Cardiac muscle cell (in vitro differentiated cells and primary cell): ENCODE measurements at places on chromosomes 5 and 9. TPM values are rescaled to one million over a fixed set of nuclear protein-coding genes. Genes with fewer than 3 reads are reported as not detected.

Gene PFN3
- total RNA-seq = not detected in 2 replicates

Gene TAF1L
- total RNA-seq = 0.09 TPM in 1 of 2 replicates, not detected in the other

DNA sequence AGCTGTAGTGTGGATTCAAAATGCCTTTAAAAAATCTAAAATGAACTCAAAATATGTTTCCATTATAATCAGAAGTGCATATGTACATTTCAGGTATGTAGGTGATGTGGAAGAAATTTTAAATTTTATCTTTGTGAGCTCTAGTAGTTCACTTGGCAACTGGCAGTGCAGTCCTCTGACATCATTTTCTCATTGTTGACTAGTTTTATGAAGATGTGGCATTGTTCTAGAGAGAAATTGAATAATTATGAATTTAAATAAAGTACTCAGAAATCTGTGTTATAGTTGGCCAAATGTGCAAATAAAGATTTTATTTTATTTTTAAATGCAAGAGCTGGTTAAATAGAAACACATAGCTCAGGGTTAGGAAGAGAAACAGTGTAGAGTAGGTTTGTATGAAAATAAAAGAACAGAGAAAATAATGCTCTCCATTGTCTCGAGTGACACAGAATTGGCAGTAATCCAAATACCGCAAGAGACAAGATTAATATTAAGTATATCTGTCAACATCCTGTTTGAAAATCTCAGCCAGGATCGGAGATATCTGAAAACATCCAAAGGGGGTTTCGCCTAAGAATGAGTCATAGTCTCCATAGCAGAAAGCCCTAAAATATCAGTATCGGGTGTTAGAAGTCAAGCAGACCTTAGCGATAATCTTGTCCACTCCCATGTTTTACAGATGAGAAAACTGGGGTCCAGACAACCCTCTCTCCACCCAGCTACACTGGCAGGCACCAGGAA, 189.4 kb downstream of the CCDC192 start:
- H3K27me3 ChIP-seq = no peaks in the 10 kb centered on the region
- no peak overlapping the region for H3K27ac ChIP-seq
- DNase-seq = peak; percentile 72

GRCh38 chr9:20742833-20743232, 58.8 kb downstream of the FOCAD start:
- H3K4me3 ChIP-seq = no peak overlapping the region
- no peak overlapping the region for H3K27ac ChIP-seq
- H3K27me3 ChIP-seq = no peaks in the 10 kb centered on the region
- no peak for DNase-seq
- H3K36me3 ChIP-seq = no peaks in the 10 kb centered on the region

DNA sequence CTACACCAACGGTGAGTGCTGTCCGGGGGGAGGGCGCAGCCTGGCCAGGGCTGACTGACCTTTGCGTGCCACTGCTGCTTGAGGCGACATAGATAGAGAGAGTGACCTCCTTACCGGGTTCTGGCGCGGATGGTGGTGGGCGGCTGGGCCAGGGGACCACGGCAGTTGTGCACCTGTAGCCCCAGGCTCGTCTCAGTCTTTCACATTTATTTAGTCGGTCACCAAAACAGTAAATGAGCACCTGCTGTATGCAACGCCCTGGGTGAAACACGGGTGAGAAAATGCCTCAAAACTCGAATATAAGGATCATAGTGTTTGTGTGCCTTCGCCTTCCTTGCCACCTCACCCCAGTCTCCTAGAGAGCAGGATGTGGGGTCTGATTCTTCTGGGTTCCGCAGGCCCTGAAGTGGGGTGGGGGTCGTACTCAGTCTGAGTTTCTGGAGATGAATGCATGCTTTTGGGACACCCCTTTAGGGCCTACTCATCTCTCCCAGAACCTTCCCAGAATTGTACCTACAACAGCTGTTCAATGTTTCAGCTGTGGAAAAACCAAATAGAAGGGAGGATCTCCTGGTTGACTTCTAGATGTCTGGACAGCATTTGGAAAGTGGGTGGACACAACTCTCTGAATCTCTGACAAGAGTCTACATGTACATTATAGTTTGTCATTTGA, 714 bp downstream of the SEC24A start:
- DNase-seq = no peak
- H3K27me3 ChIP-seq = no peaks in the 10 kb centered on the region
- H3K27ac ChIP-seq = peak overlapping the region; percentile 98
- peaks cover 8% of the 10 kb centered on the region for H3K4me1 ChIP-seq
- H3K4me3 ChIP-seq = peak overlapping the region; percentile 87

DNA sequence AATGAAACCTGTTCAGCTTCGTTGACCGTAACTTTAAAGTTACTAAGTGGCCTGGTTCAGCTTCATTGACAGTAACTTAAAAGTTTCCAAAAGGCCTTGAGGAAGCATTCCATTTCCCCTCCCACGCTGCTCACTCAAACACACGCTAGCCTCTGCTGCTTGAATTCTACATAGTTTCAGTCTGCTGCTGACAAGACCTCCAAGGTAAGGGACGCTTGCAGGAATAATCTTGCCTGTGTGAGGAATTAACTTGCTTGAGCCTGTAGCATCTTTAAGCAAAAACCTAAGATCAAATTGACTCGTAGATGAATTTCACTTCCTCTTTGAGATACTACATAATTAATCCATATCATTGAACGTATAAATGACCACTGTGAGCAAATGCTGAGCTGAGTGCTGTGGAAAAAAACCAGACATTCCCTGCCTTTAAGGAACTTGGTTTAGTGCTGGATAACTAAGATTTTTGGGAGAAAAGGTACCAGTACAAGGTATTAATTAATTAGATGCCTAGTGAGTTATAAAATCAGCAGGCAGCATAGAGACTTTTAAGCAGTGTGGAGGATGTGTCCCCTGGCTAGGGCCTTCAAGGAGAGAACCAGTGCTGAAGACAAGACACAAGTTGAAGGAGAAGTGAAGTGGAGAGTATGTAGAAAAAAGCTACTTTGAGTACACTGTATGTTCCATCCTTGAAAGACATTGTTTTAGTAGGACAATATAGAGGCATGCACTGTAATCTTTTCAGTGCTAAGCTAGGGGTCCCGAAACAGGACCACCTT, 39.2 kb downstream of the GRAMD2B start:
- H3K4me3 ChIP-seq = no peak overlapping the region
- H3K27me3 ChIP-seq = no peaks in the 10 kb centered on the region
- peak overlapping the region; percentile 22 for H3K27ac ChIP-seq
- no peaks in the 10 kb centered on the region for H3K36me3 ChIP-seq
- DNase-seq = peak; percentile 68
